ENCODE measurements at places on chromosomes 7 and 10.

DNA sequence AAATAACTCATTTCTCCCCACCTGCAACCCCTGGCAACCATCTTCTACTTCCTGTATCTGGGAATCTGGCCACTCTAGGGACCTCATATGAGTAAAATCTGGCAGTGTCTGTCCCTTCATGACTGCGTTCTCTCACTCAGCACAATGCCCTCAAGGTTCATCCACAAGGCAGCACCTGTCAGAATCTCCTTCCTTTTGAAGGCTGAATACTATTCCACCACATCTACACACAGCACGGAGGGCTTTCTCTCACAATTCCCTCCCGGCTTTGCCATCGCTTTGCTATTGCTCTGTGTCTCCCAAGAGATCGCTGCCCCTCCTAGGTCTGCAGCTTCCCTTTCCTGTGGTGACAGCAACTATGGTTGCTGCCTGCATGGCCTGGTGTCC, 174.7 kb upstream of the RHEB start:
- DNase-seq: no peak

DNA sequence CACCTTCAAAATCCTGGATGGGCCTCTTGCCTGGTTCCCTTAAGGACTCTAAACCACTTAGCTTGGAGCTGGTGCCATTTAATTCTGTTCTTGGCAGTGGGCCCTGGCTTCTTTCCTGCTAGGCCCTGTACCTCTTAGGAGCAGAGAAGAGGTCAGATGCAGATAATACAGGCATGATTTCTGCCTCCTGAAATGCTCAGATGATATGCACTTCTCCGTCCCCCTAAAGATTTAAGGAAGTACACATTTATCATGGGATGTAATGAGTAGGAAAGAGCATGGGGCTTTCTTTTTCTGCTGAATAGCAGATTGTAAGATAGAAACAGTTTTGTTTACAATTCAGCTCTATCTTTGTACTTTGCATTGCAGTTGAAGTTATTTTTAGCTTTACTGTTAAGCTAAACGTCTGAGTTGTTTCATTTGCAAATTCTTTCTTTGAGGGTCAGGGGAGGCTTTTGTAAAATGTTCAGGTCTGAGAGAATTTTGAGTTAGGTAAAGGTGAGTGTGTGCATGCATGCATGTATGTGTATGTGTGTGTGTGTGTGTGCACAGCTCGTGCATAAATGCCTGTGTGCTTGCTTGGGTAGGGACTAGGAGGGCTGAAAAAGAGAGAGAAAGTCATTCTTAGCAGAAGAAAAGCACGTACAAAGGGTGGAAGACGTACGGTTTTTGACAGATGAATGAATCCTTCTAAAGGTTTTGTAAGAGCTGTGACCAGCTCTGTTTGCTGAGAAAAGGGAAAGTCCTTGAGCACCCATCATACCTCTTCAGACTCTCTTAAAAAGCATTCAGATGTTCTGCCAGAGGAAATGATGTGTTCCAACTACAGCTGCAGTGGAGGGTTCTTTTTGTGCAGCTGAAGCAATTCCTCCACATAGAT, 364.2 kb downstream of the AUTS2 start:
- DNase-seq: no peak

- no peak for DNase-seq
Observed at GRCh38 chr7:2141651-2142050, 91.1 kb downstream of the MAD1L1 start.

- no peak for DNase-seq
Observed at GRCh38 chr10:110078317-110078716, 70.5 kb downstream of the ADD3 start.

- DNase-seq: no peak
Observed at GRCh38 chr7:70506434-70506833, 625.5 kb upstream of the GALNT17 start.

DNA sequence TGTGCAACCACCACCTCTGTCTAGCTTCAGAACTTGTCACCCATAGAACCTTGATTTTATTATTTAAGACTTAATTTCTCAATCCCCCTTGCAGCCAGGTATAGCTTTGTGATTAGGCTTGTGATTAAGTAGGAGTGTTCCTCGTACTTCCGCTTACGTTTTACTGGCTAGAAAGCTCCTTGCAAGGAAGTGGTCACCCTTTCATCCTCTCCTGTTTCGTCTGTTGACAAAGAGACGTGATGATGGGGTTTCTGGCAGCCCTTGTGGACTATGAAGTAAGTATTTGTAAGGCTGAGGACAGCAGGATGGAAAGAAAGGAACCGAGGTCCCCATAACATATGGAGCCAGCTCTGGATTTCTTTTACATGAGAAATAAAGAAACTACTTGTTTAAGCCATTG, 86.5 kb upstream of the KDM7A start:
- no peak for DNase-seq

GRCh38 chr10:127055263-127055662, 141.1 kb downstream of the INSYN2A start:
- no peak for DNase-seq

DNA sequence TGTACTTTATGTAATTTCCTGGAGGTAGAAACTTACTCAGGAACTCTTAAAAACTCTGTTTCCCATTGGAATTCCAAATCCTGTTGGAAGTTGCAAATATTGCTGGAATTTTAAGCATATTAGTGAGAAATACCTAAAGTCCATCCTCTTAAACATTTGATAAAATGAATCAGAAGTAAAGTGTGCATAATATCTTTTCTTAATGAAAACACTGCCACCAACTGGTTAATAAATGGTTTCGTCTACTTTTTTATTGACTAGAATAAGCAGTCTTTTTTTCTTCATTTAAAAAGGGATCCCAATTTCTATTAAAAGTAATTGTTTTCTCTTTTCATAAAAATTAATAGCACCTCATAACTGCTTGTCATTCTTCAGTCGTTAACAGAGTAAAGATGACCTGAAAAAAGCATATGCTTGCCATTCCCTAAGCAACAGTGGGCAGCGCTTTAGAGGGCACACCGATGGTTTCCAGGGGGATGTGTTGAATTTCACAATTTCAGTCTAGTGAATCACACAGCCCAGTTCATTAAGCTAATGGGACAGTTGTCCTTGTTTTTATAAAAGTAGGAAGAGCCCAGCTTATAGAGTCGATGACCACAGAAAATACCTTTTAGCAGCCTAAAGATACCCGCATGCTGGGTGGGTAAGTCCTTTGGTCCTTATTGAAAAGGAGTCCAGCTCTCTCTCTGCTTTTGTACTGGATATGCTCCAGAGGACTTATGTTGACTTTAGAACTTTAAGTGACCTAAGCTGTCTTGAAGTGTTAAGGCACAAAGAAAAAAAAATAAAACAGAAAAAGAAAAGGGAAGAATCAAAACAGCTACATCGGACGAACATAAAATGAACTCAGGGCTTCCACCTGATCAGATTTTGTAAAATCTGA, 28.5 kb downstream of the NPS start:
- DNase-seq: peak; percentile 12

DNA sequence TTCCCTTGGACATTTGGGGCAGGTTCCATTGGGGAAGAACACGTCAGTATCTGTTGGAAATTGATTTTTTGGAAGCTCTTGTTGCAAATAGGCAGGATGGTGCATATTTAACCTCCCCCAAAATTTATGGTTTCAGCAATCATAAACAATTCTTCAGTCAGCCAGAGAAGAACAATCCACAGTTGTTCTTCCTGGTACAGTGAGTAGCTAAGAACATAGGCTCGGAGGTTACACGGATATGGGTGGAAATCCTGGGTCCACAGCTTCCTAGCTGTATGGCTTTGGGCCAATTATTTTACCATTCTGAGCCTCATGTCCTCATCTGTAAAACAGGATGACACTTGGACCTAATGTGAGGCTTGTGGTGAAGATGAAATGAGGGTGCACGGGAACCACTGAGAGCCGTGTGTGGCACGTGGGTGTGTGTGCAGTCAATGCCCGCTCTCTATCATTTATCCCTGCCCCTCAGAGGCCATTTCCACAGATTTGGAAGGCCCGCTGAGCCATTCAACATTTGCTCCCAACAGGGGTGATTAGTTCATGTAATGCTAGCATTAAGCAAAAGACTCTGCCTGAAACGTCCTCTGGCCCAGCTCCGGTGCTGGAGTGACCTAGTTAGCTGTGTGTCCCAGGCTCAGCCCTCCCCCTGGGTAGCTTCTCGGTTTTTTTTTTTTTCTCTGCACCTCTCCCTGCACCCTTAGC, 9.7 kb downstream of the CAMK1D start:
- no peak for DNase-seq

- DNase-seq: no peak
Observed at GRCh38 chr10:33052263-33052875, 94.3 kb upstream of the ITGB1 start.

GRCh38 chr7:81693080-81693479, 76.8 kb downstream of the HGF start:
- no peak for DNase-seq

GRCh38 chr10:94107191-94107590, 113.5 kb downstream of the PLCE1 start:
- peak; percentile 52 for DNase-seq

DNA sequence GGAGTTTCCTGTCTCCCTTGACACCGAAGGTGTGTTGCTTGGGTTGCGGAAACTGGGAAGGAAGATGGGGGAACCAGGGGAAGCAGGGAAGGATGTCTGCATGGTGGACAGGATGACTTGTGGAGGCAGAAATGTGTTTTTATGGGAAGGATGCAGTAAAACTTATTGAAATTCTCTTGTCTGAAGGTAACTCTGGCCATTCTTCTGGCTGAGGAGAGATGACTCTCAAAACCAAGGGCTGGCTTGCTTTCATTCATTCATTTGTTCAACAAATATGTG, 1.5 kb downstream of the UBTD1 start:
- DNase-seq: no peak

GRCh38 chr7:16774986-16775385, 21.4 kb downstream of the TSPAN13 start:
- no peak for DNase-seq

- no peak for DNase-seq
Observed at GRCh38 chr7:117178600-117178999, 144.3 kb downstream of the WNT2 start.

DNA sequence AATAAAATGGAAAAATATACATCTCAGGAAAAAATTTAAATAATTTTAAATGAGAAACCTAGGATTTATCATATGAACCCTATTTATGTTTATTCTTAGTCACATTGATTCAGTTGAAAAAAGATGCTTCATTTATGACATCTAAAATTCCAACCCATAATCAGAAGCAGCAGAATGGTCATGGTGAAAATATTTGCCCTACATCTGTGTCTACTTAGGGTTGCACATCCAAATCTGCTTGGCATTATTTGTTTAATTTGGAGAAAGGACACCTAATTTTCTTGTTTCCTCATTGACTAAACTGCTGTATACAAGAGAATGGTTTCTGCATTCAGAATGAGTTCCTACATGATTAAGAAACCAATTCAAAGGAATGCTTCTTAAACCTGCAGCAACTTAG, 72.9 kb upstream of the SKAP2 start:
- no peak for DNase-seq

Measured in fibroblast of villous mesenchyme (primary cell).